ENCODE measurements at places on chromosomes 6 and 20. TPM values are rescaled to one million over a fixed set of nuclear protein-coding genes. Genes with fewer than 3 reads are reported as not detected.

DNA sequence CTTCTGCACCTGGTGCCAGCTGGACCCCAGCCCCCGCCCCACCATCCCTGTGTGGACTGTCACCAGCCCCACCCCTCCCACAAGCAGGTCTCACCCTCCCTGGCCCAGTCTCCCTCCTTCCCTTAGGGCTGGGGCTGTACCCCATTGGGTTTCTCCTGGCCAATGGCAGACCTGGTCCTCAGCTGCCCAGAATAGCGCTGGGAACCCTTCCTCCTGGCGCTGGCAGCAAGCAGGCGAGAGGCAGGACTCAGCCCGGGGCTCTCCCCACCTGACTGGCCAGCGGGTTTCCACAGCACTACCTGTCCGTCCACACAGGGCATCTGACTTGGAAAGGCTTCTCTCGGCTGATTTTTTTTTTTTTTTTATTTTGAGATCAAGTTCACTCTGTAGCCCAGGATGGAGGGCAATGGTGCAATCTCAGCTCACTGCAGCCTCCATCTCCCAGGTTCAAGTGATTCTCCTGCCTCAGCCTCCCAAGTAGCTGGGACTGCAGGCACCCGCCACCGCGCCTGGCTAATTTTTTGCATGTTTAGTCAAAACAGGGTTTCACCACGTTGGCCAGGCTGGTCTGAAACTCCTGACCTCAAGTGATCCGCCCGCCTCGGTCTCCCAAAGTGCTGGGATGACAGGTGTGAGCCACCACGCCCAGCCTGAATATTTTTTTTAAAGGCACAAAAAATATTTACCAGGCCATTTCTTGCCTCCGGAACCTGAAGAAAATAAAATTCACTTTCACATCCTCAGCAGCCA is 21.6 kb upstream of the CHRNA4 start:
- no peak for DNase-seq

PRR18 gene
- total RNA-seq: not detected

DNA sequence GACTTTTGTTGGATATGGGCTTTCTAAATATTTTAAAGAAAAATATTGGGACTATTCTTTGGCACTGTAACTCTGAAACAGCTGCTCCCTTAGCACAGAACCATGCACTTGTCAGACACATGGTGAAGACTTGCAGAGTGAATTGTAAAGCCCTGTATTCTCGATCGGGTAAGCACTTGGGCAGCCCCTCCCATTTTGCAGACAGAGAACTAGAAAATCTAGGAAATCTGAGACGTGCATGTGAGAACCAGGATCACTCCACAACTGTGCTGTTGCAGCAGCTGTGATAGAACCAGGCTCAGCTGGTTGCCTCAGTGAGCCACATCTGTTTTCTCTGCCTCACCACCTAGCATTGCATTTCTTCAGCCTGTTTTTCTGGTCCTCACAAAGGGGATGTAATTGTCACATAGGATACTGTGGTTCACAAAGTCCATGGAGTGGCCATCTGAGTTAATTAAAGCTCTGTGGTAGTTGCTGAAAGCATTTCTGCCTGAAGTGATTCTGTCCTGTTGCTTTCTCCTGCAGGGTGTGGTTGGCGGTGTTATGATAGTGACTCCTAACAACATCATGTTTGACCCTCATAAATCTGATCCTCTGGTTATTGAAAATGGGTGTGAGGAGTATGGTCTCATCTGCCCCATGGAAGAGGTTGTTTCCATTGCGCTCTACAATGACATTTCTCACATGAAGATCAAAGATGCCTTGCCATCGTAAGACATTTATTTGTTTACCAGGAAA is 71.8 kb upstream of the HINT3 start:
- DNase-seq: no peak

GRCh38 chr6:67885081-67886033 is 749.7 kb upstream of the ADGRB3 start:
- DNase-seq: no peak

NHLRC1 gene
- total RNA-seq: 0.99 TPM

GRCh38 chr6:87588756-87589407 is 905 bp downstream of the RARS2 start:
- DNase-seq: no peak

ZSCAN12 gene
- 13.9 TPM for total RNA-seq

ZC3H12D gene
- 27.0 TPM for total RNA-seq

DNA sequence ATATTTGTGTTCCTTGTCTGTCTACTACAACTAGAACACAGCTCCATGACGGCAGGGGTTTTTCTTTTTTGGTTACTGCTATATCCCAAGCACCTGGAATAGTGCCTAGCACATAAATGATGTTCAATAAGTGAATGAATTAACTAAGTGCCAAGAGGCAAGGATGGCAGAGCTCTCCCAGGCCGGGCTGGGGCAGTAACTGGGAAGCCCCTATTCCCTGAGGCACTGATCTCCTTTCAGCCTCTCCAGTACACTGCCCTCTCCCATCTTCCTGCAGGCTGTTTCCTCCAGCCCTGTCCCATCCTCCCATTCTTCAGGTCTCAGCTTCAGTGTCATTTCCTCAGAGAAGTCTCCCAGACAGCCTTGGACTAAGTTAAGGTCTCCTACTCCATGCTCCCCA is 29.0 kb upstream of the SPDEF start:
- DNase-seq: no peak

RAB44 gene
- not detected for total RNA-seq

DNA sequence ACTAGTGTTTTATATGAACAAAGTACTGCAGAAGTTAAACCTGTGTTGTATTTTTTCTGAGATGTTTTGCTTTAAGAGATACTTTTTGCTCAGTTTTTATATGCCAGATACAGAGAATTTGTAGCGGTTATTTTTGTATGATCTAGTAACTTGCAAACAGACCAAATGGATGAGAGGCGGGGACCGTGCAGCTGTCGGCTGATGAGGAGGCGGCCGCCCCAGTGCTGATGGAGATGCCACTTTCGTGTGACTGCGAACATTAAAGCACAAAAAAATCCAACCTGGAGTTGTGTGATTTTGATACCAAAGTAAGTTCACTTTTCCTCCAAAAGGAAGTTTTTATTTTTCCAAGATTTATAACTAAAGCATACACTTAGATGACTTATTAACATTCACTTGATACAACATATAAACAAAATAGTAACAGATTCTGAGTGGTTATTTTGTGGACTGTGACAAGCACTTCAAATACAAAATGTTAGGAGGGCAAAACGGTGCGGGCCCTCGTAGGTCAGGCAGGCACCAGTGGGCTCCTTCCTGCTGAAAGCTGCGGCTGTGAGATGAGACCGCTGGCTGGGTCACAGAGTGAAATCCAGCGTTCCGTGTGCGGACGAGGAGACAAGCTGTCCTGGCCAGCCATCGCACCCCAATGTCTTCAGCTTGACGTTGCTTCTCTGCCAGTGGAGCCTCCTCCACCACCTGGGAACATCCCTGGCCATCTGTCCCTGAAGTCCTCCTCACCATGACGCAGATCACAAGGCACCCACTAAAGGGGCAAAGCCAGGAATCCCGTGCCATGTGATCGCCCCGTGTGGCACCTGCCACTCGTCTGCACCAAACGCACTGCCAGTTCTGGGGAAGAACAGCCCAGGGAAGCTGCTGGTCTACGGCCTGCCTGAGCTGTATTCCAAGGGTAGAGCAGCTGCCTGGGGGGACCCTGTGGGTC is 4.0 kb upstream of the OGFR start:
- no peak for DNase-seq

DNA sequence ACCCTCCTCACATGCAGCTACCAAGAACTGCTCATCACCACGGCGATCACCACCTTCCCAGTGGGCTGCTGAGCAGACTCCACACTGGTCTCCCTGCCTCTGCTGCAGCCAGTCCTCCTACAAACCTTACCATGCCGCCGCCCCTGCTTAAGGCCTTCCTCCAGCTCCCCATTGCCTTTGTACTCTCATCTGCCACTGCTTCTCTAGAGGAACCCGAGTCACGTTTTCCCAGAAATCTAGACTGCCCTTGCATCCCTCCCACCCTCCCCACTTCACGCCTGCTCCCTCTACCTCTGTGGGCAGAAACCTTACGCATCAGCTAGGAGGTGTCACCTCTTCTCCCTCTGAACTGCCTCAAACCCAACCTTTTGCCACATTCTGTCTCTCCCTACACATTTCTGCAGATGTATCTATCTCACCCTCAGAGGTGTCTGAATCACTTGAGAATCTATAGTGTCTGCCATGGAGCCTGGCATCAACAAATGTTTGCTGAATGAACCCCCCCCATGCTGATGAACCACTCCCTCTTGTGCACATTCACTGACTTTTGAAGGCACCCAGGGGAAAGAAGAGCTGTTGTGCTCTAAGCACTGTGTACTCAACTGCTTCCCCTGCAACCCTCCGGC is 4.3 kb downstream of the E2F1 start:
- no peak for DNase-seq

OPRL1 gene
- total RNA-seq: 1.8 TPM

MCCD1 gene
- not detected for total RNA-seq

- no peak for DNase-seq
Observed at GRCh38 chr6:110795271-110795670, 20.0 kb downstream of the CDK19 start.

DNA sequence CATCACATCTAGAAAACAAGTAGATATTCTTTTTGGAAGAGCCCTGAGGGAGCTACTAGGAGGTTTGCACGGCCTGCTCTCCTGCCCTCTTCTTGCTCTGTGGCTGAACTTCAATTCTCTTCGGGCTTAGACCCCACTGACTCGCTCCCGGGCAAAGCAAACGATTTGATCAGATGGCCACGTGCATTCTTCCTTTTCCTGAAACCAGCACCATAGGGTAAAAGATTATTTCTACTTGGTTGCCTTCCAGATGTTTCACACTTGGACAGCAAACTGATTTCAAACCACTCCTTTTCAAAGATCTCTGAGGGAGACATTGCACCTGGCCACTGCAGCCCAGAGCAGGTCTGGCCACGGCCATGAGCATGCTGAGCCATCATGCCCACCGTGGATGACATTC is at the start of gene SLC22A1:
TSS of gene SLC22A1 (plus strand) at position 258 of the 400 bp plus-strand sequence. CDS start at position 379, 121 bp downstream.
- no peak for DNase-seq

ADGB gene
- not detected for total RNA-seq

LZTS3 gene
- 2.5 TPM for total RNA-seq

GRCh38 chr20:61805365-61805764 is 260.3 kb downstream of the TAF4 start:
- no peak for DNase-seq

DNA sequence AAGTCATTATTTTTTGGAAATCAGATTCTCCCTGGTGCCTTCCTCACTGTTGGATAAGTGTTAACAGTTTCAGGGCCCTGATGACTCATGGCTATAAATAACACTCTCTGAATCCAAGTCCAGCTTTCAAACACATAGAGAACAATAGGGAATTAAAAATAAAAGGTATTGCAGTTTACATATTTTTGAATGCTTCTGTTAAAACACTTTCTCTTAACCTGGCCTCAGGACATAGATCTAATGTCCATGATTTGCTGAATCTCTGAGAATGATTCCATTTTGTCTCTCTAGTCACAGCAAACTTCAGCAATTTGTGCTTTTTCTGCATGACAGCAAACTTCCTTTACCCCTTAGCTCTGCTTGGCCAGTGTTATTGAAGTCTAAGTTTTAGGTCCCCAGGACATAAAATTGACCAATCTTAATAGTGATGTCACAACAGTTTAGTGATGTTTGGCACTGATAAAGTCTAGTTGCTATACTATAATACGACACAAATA is 1192.4 kb upstream of the CITED2 start:
- no peak for DNase-seq

GRCh38 chr20:24825591-24825990 is 123.5 kb upstream of the CST7 start:
- no peak for DNase-seq

DNA sequence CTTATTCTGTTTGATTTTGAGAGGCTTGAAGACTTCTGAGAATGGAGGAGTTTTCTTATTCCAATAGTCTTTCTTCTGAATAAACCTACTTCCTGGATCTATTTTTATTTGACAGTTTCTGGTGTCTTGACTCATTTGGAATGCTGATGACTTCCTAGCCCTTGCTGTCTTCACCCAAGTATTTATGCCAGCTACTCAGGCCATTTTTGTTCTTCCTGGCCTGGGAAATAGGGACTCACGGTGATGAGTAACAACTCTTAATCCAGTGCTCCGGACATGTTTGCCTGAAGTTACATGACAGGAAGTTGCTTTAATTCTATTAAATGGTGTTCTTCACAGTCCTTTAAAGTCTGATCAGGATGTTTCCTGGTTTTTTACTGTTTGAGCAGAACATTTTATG is 272.1 kb upstream of the EYS start:
- no peak for DNase-seq

DNA sequence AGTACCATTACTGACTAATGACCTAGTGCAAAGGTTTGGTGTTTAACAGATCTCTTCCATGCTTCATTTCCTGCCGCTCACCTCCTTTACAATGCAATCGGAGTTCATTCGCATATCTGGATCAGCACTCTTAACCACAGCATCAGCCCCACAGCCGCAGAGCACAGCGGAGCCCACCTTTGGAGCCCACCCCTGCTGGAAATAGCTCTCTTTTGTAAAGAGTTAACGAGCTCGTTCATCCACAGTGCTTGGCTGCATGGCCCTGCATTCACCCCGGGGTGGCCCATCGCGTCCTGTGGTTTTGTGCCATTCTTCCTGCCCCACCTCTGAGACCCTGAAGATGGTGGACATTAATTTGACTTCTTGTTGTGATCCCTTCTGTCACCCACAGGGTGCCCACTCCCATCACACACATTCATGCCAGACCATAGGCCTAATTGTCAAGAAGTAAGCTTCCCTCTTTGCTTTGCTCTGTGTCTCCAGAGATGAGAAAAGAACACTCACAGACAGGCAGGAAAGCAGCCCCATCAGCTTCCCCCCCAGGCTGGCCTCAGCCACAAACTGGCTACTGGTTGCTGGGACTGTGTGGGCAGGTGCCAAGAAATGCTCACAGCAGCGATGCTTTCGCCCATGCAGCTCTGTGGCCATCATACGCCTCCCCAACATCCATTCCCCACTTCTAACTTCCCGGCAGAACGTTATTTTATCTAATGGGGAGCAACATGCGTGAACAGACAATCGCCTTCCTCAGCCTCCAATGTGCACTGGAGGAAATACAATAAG is 167.0 kb downstream of the LRFN2 start:
- DNase-seq: no peak

GRCh38 chr6:8400663-8401062 is 34.7 kb downstream of the SLC35B3 start:
- no peak for DNase-seq

TMEM200A gene
- 1.3 TPM for total RNA-seq

GRCh38 chr6:52186480-52186879 is 305 bp downstream of the IL17A start:
- no peak for DNase-seq

THBS2 gene
- not detected for total RNA-seq

ENPP5 gene
- total RNA-seq: 2.0 TPM

MUC21 gene
- not detected for total RNA-seq

GRCh38 chr20:57695012-57695411 is 14.8 kb downstream of the PMEPA1 start:
- no peak for DNase-seq

- DNase-seq: no peak
Observed at GRCh38 chr20:2515203-2515602, 6.5 kb upstream of the ZNF343 start.

All from activated naive CD8-positive, alpha-beta T cell treated with anti-CD3 and anti-CD28 coated beads, Interleukin-2, amount 10 ng/mL, durations not matched to agents 7 days and 5 days (primary cell).